CD14-positive monocyte (primary cell): ENCODE measurements at places on chromosomes 1 and 21.

DNA sequence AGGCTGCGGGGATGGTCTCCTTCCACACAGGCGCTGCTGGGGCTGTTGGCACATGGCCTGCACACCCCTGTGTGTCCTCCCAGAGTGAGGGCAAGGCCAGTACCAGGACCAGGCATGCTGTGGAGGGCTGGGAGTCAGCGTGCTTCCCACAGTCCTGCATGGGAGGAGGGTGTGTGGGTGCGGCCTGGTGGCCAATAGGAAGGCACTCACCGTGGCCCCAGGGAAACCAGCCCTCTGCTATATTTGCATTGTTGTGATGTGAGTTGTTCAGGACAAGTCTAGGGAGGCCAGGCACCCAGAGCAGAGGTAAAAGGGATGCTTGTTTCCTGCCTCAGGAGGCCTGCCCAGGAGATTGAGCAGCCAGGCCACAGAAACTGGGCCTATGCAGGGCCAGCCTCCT is 59.5 kb downstream of the S100B start:
- H3K36me3 ChIP-seq = peaks cover 58% of the 10 kb centered on the region
- no peak overlapping the region for H3K4me3 ChIP-seq
- no peak for DNase-seq
- peaks cover 6% of the 10 kb centered on the region for H3K4me1 ChIP-seq
- no peak overlapping the region for H3K27ac ChIP-seq

DNA sequence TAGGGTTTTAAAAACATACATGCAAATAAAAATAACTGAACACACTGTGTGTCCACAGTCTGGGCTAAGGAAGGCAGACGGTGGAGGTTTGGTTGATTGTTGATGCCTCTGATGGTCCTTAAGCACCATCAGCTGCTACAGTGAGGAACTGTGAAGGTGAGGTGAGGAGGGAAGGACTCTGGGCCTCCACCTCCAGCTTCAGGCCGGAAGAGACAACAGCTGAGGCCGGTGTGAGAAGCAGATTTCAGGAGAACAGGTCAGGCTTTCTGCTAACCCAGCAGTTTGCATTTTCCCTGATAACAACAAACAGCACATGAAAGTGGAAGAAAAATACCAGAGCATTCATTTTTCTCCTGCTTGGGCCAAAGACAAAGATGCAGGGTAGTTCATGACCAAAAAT is 189.9 kb upstream of the AJAP1 start:
- no peaks in the 10 kb centered on the region for H3K27me3 ChIP-seq
- no peak overlapping the region for H3K27ac ChIP-seq
- DNase-seq = no peak
- no peak overlapping the region for H3K4me3 ChIP-seq
- no peaks in the 10 kb centered on the region for H3K36me3 ChIP-seq
- no peaks in the 10 kb centered on the region for H3K4me1 ChIP-seq

- DNase-seq = no peak
- no peaks in the 10 kb centered on the region for H3K27me3 ChIP-seq
- H3K4me1 ChIP-seq = no peaks in the 10 kb centered on the region
Measured at GRCh38 chr1:234559152-234559901, 50.7 kb downstream of the IRF2BP2 start.

DNA sequence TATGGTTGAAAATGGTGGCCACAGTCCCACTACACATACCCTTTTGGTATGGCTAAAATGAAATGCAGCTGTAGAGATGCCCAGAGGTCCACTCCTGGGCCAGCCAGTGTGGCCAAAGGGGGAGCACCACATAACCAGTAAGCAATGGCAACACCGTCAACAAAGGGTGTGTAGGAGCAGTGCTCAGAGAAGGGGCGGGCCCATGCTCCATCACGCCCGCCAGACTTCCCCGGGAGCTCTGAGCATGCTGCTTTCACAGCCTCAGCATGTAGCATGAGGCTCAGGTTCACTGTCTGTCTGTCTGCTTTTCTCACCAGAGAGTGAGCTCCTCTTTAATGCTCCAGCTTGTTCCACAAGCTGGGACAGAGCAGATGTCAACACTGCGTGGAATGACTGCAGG is 537.6 kb downstream of the MATN1 start:
- no peaks in the 10 kb centered on the region for H3K36me3 ChIP-seq
- H3K27me3 ChIP-seq = no peaks in the 10 kb centered on the region
- H3K27ac ChIP-seq = no peak overlapping the region
- DNase-seq = no peak
- H3K4me3 ChIP-seq = no peak overlapping the region

- H3K27me3 ChIP-seq = no peaks in the 10 kb centered on the region
- no peak overlapping the region for H3K4me3 ChIP-seq
- peaks cover 49% of the 10 kb centered on the region for H3K4me1 ChIP-seq
Measured at GRCh38 chr1:154972517-154973343, 1.8 kb upstream of the CKS1B start.

DNA sequence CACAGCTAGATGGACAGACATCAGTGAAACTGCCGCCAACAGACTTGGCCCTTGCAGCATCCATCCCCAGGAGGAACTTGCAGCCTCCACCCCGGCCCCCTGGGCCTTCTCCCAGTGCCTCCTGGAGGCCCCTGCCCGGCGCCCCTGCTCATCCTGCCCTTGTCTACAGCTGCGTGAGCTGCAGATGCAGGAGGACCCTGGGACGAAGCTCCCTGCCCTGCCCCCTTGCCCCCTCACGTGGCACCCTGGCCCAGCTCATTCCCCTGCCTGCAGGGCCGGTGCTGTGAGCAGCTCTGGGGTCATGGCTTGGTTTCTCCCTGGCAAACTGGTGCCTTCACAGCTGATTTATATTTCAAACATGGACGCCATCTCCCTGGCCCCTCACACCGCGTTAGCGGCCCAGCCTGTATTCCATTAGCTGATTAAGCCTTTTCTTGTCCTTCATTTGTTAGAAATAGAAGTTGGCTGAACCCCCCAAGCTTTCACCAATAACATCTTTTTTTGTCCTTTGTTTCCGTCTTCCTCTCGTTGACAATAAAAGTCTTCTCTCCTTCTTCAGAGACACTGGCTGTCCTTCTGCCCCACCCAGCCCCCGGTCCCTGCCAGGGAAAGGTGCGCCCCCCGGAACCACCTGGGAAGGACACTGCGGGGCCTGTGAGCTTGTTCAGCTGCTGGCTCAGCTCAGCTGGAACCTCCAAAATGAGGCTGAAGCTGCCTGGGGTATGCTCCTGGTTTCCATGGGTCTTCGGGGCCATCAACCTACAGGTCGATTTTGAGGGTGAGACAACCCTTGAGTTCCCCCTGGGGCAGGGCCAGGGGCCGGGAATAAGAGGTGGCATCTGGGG is 34.0 kb upstream of the SLC19A1 start:
- no peaks in the 10 kb centered on the region for H3K27me3 ChIP-seq
- no peak overlapping the region for H3K4me3 ChIP-seq
- no peaks in the 10 kb centered on the region for H3K4me1 ChIP-seq
- no peak overlapping the region for H3K27ac ChIP-seq
- DNase-seq = no peak

DNA sequence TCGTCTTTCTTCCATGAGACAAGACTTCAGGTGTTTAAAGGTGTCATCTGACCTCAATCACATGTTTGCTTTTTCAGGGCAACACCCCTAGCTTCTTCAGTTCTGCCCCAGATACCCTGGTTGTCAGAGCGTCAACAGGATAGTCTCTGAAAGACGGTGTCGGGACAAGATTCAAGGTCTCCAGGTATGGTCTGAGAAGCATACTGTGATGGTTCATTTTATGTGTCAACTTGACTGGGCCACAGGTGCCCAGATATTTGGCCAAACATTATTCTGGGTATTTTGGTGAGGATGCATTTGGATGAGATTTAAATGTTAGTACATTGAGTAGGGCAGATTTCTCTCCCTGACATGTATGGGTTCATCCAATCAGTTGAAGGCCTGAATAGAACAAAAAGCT is 148.3 kb downstream of the TGFBR3 start:
- no peaks in the 10 kb centered on the region for H3K27me3 ChIP-seq
- H3K27ac ChIP-seq = no peak overlapping the region
- no peak overlapping the region for H3K4me3 ChIP-seq
- no peaks in the 10 kb centered on the region for H3K4me1 ChIP-seq

GRCh38 chr1:93076268-93076667 is 2.8 kb upstream of the MTF2 start:
- H3K27me3 ChIP-seq = no peaks in the 10 kb centered on the region
- peak; percentile 57 for DNase-seq
- peaks cover 46% of the 10 kb centered on the region for H3K4me1 ChIP-seq
- peak overlapping the region; percentile 26 for H3K27ac ChIP-seq
- no peak overlapping the region for H3K4me3 ChIP-seq
- no peaks in the 10 kb centered on the region for H3K36me3 ChIP-seq

DNA sequence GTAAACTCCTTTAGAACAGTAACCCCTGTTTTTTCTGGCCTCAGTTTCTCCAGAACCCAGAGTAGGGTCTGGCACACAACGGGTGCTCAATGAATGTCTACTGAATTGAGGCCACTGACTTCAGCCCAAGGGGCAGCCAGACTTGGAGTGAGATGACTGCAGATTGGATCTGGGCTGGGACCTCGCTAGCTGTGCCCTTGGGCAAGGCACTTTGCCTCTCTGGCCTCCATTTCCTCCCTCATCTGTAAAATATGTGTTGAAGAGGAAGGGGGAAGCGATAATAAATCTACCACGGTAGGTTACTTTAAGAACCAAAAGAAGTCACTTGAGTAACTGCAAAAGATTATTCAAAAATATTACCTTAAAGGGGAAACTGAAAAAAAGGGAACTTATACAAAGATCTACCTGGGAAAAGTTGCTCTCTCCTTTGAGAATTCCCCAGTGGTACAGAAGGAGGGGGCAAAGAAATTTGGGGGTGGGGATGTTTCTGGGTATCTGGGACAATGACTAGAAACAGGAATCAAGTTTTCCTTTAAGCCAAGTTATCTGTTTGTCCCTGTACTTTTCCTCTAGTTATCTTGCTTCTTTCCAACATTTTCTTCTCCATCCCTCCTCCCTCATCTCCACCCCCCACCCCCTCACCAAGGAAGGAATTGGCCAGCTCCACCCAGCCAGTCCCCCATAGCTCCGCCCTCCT is 394 bp upstream of the GRHL3 start:
- peaks cover 50% of the 10 kb centered on the region for H3K27me3 ChIP-seq
- no peaks in the 10 kb centered on the region for H3K36me3 ChIP-seq
- H3K4me3 ChIP-seq = no peak overlapping the region
- DNase-seq = no peak

GRCh38 chr1:230186003-230186863 is 119.2 kb downstream of the GALNT2 start:
- H3K4me1 ChIP-seq = peaks cover 37% of the 10 kb centered on the region
- H3K4me3 ChIP-seq = no peak overlapping the region
- H3K27me3 ChIP-seq = no peaks in the 10 kb centered on the region
- H3K36me3 ChIP-seq = no peaks in the 10 kb centered on the region
- no peak for DNase-seq

GRCh38 chr1:10389271-10389973 is 9.4 kb upstream of the PGD start:
- H3K4me1 ChIP-seq = peaks cover 31% of the 10 kb centered on the region
- H3K27me3 ChIP-seq = no peaks in the 10 kb centered on the region
- no peak overlapping the region for H3K4me3 ChIP-seq
